ENCODE measurements at places on chromosomes 7 and 10. TPM values are rescaled to one million over a fixed set of nuclear protein-coding genes. Genes with fewer than 3 reads are reported as not detected.

DNA sequence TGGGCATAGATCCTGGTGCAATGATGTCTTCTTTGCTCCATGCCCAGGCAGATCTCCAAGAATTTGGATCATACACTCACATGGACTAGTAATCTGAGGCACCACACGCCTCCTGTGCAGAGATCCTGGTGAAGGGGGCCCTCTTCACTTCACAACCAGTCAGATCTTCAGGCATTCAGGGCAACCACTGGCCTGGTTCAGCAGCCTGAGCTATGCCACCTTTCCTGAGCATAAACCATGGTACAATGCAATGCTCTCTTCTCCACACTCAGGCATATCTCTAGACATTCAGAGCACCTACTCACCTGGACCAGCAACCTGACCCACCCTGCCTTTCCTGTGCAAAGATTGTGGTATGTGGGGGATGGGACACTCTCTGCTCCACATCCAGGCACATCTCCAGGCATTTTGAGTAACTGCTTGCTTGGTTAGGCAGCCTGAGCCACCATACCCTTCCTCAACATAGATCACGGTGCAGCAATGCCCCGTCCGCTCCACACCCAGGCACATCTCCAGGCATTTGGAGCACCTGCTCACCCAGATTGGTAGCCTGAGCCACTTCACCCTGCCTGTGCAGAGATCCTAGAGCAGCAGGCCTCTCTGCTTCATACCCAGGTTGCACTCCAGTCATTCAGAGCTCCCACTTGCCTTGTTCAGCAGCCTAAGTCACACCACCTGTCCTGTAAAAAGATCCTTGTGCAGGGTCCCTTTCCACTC lies 532.2 kb upstream of the STEAP1 start:
- H3K36me3 ChIP-seq: no peaks in the 10 kb centered on the region
- H3K27ac ChIP-seq: no peak overlapping the region
- DNase-seq: no peak
- H3K4me1 ChIP-seq: peaks cover 12% of the 10 kb centered on the region

DNA sequence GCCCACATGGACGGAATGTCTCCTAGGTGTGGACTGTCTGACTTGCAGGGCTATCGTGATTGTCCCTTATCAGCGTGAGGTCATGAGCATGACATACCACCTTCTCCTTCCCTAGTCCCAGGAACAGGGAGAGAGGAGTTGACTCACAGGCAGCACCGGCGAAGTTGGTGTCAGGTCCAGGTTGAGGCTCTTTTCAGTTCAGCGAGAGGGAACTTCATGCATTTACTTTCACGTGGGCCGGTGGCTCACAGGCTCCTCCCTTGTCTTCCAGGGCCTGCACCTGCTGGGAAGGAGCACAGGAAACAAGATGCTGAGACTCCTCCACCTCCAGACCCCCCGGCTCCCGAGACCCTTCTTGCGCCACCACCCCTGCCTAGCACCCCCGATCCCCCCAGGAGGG lies 46.1 kb downstream of the PROSER2 start:
- peaks cover 55% of the 10 kb centered on the region for H3K4me1 ChIP-seq
- no peak overlapping the region for H3K4me3 ChIP-seq
- H3K27ac ChIP-seq: peak overlapping the region; percentile 63
- H3K36me3 ChIP-seq: no peaks in the 10 kb centered on the region
- DNase-seq: no peak

- H3K4me3 ChIP-seq: no peak overlapping the region
- H3K36me3 ChIP-seq: no peaks in the 10 kb centered on the region
- H3K27ac ChIP-seq: no peak overlapping the region
- no peak for DNase-seq
These were observed 541.4 kb downstream of the SUGCT start for GRCh38 chr7:40676221-40676620.

DNA sequence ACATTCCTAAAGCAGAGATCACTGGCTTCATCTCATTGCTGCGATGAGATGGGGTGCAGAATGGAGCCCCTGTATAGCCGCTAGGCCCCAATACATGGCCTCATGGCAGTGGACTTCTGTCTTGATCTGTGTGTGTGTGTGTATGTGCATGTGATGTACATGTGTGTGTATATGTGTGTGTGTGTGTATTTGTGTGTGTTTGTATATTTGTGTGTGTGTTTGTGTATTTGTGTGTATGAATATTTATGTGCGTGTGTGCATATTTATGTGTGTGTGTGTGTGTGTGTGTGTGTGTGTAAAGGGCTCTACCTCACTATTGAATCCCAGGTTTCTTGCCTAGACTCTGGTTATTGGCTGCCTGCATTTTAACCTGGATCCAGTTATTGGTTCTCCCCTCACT lies 958.2 kb downstream of the GRID1 start:
- H3K36me3 ChIP-seq: no peaks in the 10 kb centered on the region
- DNase-seq: no peak
- H3K27ac ChIP-seq: no peak overlapping the region
- H3K4me1 ChIP-seq: peaks cover 4% of the 10 kb centered on the region

DNA sequence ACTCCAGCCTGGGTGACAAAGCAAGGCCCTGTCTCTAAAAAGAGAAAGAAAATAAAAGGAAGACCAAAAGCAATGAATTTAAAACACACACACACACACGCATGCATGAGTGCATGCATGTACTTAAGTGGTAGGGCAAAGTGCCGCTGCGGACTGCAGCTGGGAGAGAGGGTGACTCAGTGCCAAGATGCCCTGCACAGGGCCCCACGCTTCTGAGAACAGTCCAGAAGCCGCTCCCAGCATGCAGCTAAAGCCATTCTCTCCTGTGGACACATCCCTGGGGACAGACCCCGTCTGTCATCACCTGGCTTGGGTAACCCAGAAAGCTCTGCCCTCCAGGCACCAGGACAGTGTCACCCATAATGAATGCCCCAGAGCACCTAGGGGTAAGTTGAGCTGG lies 61.0 kb upstream of the MYL10 start:
- no peaks in the 10 kb centered on the region for H3K36me3 ChIP-seq
- no peak overlapping the region for H3K27ac ChIP-seq
- no peak overlapping the region for H3K4me3 ChIP-seq
- peaks cover 6% of the 10 kb centered on the region for H3K4me1 ChIP-seq
- no peaks in the 10 kb centered on the region for H3K27me3 ChIP-seq

DNA sequence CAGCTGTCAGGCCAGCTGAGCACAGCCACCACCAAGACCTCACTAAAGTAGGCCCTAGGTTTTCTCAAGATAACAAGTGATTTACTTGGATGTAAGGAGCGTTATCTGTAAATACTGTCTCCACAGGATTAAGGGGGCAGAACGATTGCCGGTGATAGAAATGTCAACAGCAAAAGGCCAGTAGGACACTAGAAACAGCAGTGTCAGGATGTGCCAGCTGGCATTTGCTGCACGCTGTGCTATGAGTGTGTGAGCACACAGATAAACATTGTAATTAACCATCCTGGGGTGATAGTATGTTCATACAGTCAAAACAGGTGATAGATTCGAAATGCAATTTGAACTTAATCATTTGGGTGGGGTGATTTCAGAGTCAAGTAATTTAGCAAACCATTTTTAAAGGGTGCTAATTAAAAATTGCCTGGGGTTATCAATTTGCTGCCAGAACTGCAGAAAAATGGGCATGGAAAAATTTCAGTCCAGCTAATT lies 36.3 kb upstream of the NOBOX start:
- H3K27ac ChIP-seq: no peak overlapping the region
- no peaks in the 10 kb centered on the region for H3K36me3 ChIP-seq
- no peak overlapping the region for H3K4me3 ChIP-seq
- H3K27me3 ChIP-seq: no peaks in the 10 kb centered on the region

The PON1 gene
- not detected for total RNA-seq

DNA sequence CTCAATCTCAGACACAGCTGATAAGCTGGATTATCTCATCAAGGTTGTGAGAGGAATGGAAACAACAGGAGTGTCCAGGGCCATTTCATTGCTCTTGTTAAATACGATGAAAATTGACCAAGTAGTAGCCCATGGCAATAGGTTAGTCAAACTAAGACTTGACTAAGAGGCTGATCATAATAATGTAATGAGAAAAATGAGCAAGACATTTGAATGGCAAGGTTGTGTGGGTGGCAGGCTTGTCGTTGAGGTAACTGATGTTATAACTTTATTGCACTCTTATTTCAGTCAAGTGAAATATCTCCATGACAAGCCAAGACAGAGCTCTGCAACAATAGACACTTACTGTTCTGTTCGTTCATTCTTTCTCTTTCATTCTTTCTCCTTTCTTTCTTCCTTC lies 532.0 kb downstream of the GATA3 start:
- H3K4me1 ChIP-seq: no peaks in the 10 kb centered on the region
- no peak overlapping the region for H3K27ac ChIP-seq
- no peaks in the 10 kb centered on the region for H3K36me3 ChIP-seq

The RP9 gene
- total RNA-seq: 27.4 TPM
